Activated CD4-positive, alpha-beta T cell treated with anti-CD3 and anti-CD28 coated beads for 36 hours (primary cell): ENCODE measurements at places on chromosomes 13 and 19.
A peak's percentile ranks its signal among the peaks of the same experiment; 100 is the strongest.

DNA sequence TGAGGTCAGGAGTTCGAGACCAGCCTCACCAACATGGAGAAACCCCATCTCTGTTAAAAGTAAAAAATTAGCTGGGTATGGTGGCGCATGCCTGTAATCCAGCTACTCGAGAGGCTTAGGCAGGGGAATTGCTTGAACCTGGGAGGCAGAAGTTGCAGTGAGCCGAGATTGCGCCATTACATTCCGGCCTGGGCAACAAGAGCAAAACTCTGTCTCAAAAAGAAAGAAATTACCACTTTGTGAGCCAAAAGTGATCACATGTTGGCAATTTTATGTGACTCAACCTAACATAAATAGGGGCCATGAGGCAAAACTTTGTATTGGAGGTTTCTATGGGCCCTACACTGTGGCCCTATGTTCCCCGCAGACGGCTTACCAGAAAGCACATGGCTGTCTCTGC lies 72.2 kb downstream of the MAP4K1 start:
- H3K27ac ChIP-seq, result no peak overlapping the region
- peaks cover 18% of the 10 kb centered on the region for H3K4me1 ChIP-seq
- H3K36me3 ChIP-seq, result no peaks in the 10 kb centered on the region
- H3K27me3 ChIP-seq, result no peaks in the 10 kb centered on the region
- DNase-seq, result no peak

GRCh38 chr19:23314505-23315251 lies 64.5 kb upstream of the ZNF724 start:
- H3K27ac ChIP-seq, result no peak overlapping the region
- H3K4me3 ChIP-seq, result no peak overlapping the region
- DNase-seq, result no peak

- H3K27ac ChIP-seq, result no peak overlapping the region
- H3K4me3 ChIP-seq, result no peak overlapping the region
- peaks cover 4% of the 10 kb centered on the region for H3K27me3 ChIP-seq
- peaks cover 14% of the 10 kb centered on the region for H3K4me1 ChIP-seq
- no peak for DNase-seq
Observed at GRCh38 chr13:101523154-101524131, 71.0 kb downstream of the ITGBL1 start.

DNA sequence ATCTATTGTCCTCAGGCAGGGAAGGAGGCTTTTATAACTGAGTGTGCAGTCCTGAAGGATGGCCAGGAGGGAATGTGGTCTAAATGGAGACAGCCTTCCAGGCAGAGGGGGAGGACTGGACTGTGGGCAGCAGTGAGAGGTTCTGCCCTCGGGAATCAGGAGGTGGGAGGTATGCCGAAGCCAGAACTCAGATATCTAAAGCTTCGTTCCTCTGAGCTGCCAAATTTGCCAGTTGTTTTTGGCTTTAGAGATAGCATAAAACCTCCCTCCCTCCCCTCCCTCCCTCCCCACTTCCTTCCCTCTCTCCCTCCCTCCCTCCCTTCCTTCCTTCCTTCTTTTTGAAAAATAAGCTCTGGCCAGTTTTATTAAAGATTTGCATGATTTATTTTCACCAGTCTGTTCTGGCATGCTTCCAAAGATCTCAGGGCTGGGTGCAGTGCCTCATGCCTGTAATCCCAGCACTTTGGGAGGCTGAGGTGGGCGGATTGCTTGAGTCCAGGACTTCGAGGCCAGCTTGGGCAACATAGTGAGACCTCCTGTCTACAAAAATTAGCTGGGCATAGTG lies 2.4 kb downstream of the MEDAG start:
- peaks cover 55% of the 10 kb centered on the region for H3K27me3 ChIP-seq
- no peak overlapping the region for H3K27ac ChIP-seq
- DNase-seq, result no peak
- H3K36me3 ChIP-seq, result no peaks in the 10 kb centered on the region

DNA sequence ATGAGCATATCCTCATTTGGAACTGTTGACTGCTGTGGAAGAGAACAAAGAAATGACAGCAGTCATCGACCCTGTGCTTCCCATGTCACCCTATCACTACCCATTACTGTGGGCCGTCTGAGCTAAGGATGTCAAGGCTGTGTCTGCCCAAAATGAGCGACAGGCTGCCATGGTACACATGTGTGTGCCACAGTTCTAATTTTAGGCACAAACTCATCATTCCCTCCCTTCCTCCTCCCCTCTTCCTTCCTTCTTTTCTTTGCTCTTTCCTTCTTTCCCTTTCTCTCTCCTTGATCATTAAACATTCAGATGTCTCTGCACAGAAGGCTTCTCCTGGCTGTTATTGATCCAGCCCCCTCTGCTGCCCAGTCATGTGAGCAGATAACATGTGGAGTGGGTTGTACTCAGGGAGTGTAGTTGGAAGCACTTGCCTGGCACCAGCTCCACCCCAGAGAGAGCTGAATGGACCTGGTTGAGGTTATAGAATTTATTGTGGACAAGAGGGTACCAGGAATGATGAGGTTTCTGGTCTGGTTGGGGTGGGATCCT lies 6.3 kb downstream of the FGF9 start:
- peaks cover 20% of the 10 kb centered on the region for H3K4me1 ChIP-seq
- H3K36me3 ChIP-seq, result no peaks in the 10 kb centered on the region
- no peak for DNase-seq

- no peaks in the 10 kb centered on the region for H3K4me1 ChIP-seq
- H3K4me3 ChIP-seq, result no peak overlapping the region
- no peak overlapping the region for H3K27ac ChIP-seq
- H3K36me3 ChIP-seq, result no peaks in the 10 kb centered on the region
- DNase-seq, result no peak
Observed at GRCh38 chr19:2385053-2385721, 25.1 kb downstream of the TMPRSS9 start.

- DNase-seq, result no peak
- H3K27ac ChIP-seq, result peak overlapping the region; percentile 4
- H3K27me3 ChIP-seq, result no peaks in the 10 kb centered on the region
Observed at GRCh38 chr19:55649268-55650125, 1.5 kb downstream of the CCDC106 start.

DNA sequence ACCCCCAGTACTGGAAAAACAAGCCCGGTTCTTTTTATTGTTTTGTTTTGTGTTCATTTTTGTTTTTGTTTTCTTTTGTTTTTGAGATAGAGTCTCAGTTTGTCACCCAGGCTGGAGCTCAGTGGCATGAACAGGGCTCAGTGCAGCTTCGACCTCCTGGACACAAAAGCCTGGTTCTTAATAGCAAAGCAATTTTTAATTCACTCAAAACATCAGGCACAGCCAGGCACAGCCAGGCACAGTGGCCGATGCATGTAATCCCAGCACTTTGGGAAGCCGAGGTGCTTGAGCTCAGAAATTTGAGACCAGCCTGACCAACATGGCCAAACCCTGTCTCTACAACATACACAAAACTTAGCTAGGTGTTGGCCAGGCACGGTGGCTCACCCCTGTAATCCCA lies 30.7 kb downstream of the INSR start:
- H3K36me3 ChIP-seq, result peaks cover 8% of the 10 kb centered on the region
- H3K4me3 ChIP-seq, result no peak overlapping the region
- no peak overlapping the region for H3K27ac ChIP-seq
- H3K4me1 ChIP-seq, result no peaks in the 10 kb centered on the region
- DNase-seq, result no peak

DNA sequence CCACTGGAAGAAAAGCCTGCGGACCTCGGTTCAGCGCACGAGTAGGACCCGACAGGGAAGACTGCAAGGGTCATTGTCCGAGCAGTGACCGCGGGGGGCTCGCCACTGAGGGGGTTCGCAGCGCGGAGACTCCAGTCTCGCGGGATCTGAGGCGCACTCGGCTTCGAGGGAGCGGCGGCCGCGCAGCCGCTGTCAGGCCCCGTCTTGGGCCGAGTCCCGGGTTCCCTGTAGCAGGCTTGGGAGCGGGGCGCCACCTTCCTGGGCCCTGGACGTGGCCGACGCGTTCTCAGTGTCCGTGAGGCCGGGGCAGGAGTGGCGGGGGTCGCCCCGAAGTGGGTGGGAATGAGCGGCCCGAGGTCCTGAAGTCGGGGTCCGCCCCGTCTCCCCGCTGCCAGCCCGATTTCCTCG lies 474 bp upstream of the FAM174C start:
- peak overlapping the region; percentile 79 for H3K27ac ChIP-seq
- DNase-seq, result no peak
- peaks cover 56% of the 10 kb centered on the region for H3K4me1 ChIP-seq

DNA sequence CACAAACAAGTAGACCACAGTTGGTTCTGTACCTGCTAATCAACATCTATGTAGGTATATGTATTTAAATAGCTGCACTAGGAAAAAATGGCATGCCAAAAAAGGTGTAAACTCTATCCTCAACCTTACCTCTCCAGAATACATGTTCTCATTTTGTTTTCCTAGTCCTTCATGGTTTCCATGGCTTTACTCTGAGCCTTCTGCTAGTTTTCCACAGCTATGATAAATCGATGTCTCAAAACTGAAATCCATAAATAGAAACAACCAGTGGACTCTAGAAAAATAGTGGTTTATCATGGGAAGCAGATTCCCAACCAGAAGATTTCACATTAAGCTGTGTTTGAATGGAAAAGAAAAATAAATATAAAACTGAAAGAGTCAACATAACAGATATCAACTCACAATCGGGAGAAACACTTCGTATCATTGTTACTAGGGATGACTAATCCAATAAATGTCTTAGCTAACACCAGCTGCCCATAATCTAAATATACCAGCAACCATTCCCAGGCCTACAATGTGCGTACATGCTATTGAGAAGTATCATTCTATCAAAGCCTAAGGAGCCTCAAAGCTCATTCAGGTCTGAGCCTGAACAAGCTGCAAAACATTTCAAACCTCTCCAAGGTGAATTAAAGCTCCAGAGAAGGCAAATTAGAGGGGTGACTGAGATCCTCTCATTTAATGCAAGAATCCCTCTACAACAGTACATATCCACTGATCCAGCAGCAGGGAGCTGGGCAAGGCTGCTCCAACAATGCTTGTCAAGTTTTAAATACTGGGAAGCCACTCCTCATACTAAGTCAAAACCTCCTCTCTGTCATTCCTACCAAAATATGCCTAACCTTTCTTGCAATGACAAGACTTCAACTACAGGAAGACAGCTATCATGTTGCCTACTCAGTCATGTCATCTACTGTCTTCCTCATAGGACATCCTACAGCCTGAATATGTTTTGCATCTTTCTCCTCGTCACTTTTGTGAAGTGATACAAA lies 90.2 kb downstream of the KCTD12 start:
- H3K27me3 ChIP-seq, result no peaks in the 10 kb centered on the region
- no peak overlapping the region for H3K27ac ChIP-seq
- no peaks in the 10 kb centered on the region for H3K36me3 ChIP-seq

DNA sequence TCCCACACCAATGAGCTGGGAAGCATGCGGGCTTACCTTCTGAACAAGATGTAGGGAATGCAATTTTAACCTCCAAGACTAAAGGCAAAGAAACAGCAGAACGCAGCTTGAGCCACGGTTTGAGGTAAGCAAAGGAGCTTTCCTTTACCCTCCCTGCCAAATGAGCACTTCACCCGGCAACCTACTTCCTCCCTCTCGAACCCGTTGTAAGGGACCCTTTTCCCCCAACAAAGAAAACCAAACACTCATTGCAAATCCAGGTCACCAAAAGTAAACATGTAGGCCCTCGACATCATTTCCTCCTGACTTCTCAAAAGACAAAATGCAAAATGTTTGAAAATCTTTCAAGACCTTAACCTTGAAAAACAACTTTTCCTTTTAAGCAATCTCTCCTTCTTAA lies 65.3 kb downstream of the ABCC4 start:
- H3K36me3 ChIP-seq, result peaks cover 14% of the 10 kb centered on the region
- H3K27me3 ChIP-seq, result no peaks in the 10 kb centered on the region
- H3K4me3 ChIP-seq, result no peak overlapping the region

DNA sequence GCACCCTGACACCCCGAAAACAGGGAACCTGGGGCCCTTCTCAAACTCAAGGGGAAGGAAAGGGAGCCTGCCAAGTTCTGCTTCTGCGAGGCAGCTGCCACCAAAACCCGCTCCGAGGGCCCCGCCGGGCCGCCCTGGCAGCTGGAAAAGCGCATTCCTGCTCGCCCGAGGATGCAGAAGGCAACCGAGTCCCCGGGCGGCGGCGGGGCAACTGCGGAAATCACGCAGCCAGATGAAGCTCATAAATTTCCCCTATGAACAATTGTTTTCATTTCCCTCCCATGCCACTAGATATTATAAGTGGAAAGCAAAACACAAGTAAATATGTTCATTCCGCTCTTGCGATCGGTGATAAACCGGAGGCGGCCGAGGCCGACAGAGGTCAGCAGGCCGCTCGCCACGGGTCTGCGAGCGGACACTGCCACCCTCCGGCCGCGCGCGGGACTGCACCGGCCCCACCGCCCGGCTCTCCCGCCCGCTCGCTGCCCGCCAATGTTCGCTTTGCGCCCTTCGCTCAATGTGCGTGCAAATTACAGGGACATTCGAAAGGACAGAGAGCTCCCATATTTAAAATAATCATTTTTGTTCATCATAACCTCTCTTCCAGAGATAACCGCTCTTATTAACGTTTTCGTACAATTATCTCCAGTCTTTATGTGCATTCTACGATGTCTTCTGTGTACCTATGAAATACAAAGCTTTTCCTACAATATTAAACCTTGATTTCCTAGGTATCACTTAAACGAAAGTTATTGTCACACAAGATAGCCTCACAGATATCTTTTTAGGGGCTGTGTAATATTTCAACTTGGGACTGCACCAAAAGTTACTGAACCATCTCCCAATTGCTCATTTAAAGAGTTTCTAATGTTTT lies 120.8 kb upstream of the ZNF507 start:
- H3K4me3 ChIP-seq, result peak overlapping the region; percentile 51
- peak; percentile 80 for DNase-seq
- H3K27me3 ChIP-seq, result peaks cover 28% of the 10 kb centered on the region
- H3K27ac ChIP-seq, result no peak overlapping the region

- peaks cover 11% of the 10 kb centered on the region for H3K4me1 ChIP-seq
- H3K4me3 ChIP-seq, result no peak overlapping the region
- H3K36me3 ChIP-seq, result peaks cover 5% of the 10 kb centered on the region
- peak; percentile 32 for DNase-seq
- no peak overlapping the region for H3K27ac ChIP-seq
Observed at GRCh38 chr19:40512473-40513344, 45.9 kb downstream of the SPTBN4 start.

DNA sequence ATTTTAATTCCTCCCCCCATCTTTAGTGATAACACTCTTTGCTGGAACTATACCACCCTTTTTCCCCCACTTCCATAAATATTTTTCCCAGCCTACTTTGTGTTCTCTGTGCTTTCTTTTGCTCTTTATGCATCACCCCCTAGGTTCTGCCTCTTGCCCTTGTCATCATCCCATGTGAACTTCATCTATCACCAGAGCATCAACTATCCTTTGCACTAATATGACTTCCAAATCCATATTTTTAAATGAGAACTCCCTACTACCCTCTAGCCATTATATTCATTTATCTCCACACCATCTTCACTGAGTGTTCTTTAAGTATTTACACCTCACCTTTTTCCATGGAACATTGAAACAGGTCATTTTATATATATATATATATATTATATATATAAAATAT lies 452.7 kb downstream of the FOXO1 start:
- H3K27ac ChIP-seq, result no peak overlapping the region
- H3K4me1 ChIP-seq, result peaks cover 45% of the 10 kb centered on the region
- DNase-seq, result no peak
- H3K27me3 ChIP-seq, result no peaks in the 10 kb centered on the region

GRCh38 chr13:24651718-24652345 lies 28.4 kb upstream of the ATP12A start:
- no peak overlapping the region for H3K4me3 ChIP-seq
- H3K36me3 ChIP-seq, result no peaks in the 10 kb centered on the region
- peaks cover 10% of the 10 kb centered on the region for H3K4me1 ChIP-seq
- no peak for DNase-seq
